Suppressor macrophage treated with lipopolysaccharide for 4 hours (primary cell): ENCODE measurements at places on chromosomes 4 and X.

GRCh38 chrX:133380711-133381619 lies 34.3 kb downstream of the GPC4 start:
- DNase-seq = no peak

GRCh38 chr4:115154826-115155225 lies 41.4 kb upstream of the NDST4 start:
- DNase-seq = no peak

DNA sequence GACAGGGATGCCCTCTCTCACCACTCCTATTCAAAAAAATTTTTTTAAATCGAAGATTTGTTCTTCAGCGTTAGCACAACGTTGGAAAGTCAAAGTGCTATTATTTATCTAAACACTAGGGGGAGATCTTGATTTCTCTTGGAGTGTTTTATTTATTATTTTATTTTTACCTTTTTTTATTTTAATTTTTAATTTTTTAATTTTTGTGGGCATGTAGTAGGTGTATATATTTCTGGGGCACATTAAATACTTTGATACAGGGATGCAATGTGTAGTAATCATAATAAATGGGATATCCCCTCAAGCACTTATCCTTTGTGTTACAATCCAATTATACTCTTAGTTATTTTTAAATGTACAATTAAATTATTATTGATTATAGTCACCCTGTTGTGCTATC lies 37.4 kb upstream of the SLC10A4 start:
- DNase-seq = peak; percentile 42

DNA sequence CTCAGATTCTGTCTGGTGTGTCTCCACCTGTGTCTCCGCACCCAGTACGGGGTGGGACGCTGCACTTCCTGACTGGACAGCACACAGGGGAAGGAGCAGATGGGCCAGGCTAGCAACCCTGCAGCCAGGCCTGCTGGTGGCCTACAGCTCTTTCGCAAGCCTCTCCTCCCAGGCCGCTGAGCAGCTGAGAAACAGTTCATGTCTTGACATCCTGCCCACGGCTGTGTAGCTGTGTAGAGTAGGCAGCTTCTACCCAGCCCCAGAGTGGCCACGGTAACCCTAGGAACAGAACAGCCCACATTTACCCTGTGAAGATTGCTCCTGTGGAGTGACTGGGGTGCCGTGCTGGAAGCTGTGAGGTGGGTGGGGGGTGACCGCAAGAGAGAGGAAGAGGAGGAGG lies 38.9 kb downstream of the CCNQ start:
- DNase-seq = peak; percentile 47

- no peak for DNase-seq
These were observed 10.6 kb upstream of the IRAK1 start for GRCh38 chrX:154030266-154030665.

GRCh38 chr4:183860731-183861130 lies 44.4 kb upstream of the STOX2 start:
- no peak for DNase-seq

DNA sequence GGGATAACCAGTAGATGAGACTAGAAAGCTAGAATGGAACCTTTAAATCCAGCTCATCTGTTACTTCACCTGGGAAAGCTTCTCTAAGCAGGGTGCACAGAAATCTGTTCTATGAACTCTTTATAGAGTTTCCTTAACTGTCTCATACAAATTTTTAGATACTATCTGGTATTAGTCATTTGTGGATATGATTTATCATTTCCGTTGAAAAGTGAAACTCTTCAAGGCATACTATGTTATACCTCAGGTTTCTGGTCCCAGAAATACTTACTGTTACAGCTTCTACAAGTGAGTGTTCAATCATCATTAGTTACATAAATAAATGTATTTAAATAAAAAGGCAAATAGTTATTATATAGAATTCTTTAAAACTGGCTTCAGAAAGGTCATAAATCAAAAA lies 298.3 kb upstream of the AGA start:
- DNase-seq = no peak
